ENCODE measurements at places on chromosomes 6 and 20.
A peak's percentile ranks its signal among the peaks of the same experiment; 100 is the strongest.

- no peak for DNase-seq
Observed at GRCh38 chr6:156658186-156658965, 118.8 kb upstream of the ARID1B start.

GRCh38 chr6:117487821-117488220 is 5.3 kb downstream of the DCBLD1 start:
- no peak for DNase-seq

DNA sequence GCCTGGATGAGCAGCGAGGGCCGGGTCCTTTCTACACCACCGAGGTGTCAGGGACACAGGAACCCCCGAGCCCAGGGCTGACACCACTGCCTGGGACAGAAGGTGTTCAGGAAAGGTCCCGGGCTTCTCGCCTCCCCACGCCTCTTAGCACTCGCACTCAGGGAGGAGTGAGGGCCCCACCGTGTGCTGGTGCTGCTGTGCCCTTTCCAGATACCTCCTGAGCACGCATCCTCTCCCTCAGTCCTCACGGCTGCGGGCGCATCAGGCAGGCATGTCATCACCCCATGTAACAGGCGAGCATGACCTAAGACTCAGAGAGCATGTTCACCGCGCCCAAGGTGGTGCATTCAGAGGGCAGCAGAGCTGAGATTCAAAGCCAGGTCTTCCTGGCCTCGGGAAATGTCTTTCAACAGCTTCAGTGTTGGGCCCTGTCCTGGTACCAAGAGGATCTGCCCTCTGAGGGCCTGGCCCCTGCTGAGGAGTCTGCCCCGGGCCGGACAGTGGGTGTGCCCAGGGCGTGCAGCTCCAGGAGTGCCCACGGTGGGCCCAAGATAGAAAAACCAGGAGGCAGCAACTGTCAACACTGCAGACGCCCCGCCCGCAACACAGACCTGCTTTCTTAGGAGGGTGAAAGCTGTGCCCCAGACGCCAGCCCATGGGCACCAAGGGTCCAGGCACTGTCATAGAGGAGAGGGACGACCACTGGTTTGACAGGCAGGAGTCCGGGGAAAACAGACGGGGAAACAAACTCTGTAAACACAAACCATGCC is 29.2 kb downstream of the TGM2 start:
- DNase-seq: no peak

- DNase-seq: no peak
Observed at GRCh38 chr20:18223409-18223808, 64.9 kb upstream of the ZNF133 start.

DNA sequence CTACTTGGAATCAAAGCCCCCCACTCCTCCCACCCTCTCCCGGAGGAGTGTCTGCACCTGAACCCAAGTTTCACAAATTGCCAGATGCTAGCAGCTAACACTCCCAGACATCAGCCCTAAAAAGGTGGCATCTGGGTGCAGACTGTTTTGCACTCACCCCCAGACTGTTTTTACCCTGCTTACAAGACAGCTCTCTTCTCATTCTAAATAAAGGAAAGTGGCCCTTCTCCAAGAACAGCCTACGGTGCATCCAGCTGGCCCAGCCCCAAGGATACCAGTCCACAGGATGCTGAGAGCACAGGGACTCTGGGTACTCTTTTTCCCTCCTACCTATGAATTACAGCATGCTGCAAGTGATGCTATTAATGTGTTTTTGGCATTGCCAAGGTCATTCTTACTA is 842.0 kb upstream of the FLRT3 start:
- no peak for DNase-seq

DNA sequence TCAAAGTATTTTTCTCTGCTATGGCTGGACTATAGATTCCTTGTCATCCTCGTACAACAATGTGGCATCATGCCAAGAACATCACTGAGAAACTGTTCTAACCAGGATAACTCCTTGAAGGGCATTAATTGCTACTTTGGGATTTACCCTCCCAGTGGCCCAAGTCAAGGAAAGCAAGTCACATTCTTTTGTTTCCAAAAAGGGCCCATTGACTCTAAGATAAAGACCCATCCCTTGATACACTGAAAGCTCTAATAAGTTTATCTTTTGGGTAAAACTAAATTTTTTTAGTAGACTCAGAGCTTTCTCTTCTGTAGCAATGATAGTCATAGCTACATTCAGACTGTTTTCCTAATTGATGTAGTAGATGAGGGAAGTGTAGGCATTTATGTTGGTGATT is at the start of gene OR2J3:
Gene OR2J3, plus strand, starts transcription at position 301 of the 400 bp plus-strand sequence. CDS start 3,833 bp downstream, outside the sequence.
- DNase-seq: no peak

DNA sequence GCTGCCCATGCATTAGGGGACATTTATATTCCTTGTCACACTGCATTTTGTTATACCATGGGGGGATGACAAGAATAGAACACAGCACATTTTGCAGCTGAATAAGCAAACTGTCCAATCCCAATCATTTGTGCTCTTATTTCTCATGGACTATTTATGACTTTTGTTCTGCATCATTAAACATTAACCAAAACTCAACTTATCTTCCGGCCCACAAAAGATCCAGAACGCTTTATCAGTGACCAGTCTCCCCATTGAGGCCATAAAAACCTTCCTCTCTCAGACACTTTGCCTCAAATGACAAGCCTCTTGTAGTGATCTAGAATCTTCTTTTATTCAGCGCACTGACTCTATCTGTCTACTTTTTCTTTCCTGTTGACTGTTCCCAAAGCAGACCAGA is 28.4 kb upstream of the FOXQ1 start:
- no peak for DNase-seq

DNA sequence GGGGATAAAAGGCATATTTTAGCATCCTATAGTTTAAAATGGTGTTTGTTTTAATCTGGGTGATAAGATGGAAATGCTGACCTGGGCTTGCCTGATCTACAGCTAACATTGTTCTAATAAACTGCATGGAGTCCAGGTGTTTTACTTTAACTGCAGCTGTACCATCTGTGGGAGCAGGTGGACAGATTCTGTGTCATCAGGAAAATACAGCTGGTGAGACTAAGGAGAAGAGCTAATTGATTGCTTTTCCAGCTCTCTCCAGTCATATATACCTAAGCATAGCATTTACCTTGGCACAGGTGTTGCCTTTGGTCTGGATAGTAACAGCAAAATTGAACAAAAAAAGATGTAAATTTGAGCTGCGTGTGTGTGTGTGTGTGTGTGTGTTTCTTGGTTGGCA is 31.6 kb downstream of the CBFA2T2 start:
- DNase-seq: no peak

DNA sequence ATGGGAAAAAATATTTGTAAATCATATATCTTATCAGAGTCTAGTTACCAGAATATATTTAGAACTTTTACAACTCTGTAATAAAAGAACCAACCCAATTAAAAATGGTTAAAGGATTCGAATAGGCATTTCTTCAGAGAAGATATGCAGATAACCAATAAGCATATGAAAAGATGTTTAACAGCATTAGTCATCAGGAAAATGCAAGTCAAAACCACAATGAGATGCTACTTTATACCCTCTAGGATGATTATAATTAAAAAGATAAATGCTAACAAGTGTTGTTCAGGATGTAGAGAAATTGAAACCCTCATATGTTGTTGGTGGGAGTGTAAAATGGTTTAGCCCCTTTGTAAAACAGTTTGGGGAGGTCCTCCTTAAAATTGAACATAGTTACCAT is 94.1 kb downstream of the LRRC1 start:
- DNase-seq: no peak

- DNase-seq: no peak
Observed at GRCh38 chr6:157993076-157993475, 11.4 kb downstream of the SYNJ2 start.

DNA sequence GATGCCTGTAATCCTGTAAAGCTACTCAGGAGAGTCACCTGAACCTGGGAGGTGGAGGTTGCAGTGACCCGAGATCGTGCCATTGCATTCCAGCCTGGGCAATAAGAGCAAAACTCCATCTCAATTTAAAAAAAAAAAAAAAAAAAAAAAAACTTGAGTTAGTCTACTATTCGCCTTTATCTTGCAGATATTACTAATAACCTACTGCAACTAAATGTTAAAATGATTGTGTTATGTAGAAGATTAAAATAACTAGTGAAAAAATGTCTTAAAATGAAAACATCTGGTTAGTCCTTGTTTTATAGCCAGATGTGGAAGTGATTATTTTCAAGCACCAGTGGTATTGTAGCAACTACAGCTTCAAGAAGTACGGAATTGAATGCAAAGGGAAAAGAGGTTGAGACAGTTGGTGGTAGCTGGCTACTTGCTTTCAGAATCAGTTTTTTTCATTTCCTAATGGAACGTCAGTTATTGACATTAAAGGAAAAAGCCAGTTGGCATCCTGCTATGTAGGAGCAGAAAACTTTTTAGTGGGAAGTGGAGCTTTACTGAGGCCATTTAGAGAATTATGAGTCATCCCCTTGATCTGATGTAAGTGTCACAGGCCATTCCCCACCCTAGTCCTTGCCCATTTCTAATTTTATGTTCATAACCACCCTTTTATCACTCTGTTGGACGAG is 43.8 kb upstream of the DYNLRB1 start:
- DNase-seq: no peak

DNA sequence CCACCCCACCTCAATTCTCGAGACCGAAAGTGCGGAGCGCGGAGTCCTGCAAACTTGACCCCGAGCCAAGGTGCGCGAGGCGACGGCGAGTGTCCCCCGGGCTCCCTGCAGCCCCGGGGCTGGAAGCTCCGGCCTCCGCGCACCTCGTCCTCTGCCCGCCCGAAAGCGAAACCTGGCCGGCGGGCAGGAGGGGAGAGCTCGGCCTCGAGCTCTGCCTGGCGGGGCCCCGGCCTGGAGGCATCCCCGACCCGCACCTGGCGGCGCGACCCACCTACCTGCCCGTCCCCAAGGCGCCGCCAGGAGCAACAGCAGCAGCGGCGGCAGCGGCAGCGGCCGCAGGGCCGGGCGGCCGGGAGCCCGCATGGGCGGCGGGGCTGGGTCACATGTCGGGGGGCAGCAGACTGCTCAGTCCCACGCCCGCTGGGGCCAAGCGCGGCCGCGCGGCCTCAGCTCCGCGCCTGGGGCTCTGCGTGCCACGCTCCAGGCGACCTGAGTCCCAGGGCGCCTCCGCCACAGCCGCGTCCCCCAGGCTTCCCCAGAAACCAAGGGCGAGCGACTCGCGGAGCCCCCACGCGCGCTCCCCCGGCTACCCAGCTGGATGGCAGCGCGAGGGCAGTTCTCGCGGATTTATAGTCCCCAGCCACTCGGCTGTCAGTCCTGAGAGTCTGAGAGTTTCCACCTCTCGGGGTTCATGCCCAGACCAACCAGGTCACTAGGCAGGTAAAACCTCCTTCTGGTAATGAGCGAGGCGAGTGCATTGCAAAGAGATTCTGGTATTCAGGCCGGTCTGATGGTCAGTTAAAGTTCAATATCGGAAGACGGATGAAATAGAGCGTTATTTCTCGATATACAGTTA is at the start of gene IL20RA:
Gene IL20RA, minus strand, starts transcription at position 600 of the 856 bp plus-strand sequence. Its CDS starts 237 bp downstream, at position 363.
- DNase-seq: no peak

GRCh38 chr6:148414092-148414489 is 71.5 kb downstream of the SASH1 start:
- DNase-seq: no peak

DNA sequence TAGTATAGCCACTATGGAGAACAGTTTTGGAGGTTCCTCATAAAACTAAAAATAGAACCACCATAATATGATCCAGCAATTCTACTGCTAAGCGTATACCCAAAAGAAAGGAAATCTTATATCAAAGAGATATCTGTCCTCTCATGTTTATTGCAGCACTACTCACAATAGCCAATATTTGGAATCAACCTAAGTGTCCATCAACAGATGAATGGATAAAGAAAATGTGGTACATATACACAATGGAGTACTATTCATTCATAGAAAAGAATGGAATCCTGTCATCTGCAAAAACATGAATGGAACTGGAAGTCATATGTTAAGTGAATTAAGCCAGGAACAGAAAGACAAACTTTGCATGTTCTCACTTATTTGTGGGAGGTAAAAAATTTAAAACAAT is 5.7 kb upstream of the CD2AP start:
- no peak for DNase-seq

GRCh38 chr6:75526502-75527127 is 33.0 kb upstream of the FILIP1 start:
- DNase-seq: peak; percentile 6

- DNase-seq: no peak
Observed at GRCh38 chr6:170355661-170356060, 49.1 kb downstream of the FAM120B start.

GRCh38 chr20:24834310-24834709 is 114.8 kb upstream of the CST7 start:
- DNase-seq: no peak

DNA sequence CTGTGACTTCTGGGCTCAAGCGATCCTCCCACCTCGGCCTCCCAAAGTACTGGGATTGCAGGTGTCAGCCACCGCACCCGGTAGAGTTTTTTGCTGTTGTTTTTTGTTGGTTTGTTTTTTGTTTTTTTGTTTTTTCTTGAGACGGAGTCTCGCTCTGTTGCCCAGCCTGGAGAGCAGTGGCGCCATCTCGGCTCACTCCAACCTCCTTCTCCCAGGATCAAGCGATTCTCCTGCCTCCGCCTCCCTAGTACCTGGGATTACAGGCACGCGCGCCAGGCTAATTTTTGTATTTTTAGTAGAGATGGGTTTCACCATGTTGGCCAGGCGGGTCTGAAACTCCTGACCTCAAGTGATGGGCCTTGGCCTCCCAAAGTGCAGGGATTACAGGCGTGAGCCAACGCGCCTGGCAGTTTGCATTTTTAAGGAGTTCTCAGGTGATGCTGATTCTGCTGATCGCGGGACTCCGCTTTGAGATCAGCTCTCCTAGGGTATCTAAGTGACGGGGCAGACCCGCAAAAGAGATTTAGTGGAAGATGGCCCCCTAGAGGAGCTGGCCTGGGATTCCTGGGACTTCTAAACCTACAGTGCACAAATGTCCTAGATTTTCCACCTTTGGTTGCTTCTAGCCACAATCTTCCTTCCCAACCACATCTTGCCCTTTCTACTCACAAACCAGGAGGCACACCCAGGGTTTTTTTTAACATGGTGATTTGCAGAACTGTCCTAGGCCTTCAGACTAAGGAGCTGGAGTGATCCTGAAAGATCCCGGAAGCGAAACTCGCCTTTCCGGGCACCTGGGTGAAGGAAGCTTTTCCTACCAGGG is 45.2 kb downstream of the DPPA5 start:
- no peak for DNase-seq

Measured in activated CD8-positive, alpha-beta memory T cell treated with anti-CD3 and anti-CD28 coated beads for 1 hour (primary cell).